ENCODE measurements at places on chromosomes 5 and 9.

DNA sequence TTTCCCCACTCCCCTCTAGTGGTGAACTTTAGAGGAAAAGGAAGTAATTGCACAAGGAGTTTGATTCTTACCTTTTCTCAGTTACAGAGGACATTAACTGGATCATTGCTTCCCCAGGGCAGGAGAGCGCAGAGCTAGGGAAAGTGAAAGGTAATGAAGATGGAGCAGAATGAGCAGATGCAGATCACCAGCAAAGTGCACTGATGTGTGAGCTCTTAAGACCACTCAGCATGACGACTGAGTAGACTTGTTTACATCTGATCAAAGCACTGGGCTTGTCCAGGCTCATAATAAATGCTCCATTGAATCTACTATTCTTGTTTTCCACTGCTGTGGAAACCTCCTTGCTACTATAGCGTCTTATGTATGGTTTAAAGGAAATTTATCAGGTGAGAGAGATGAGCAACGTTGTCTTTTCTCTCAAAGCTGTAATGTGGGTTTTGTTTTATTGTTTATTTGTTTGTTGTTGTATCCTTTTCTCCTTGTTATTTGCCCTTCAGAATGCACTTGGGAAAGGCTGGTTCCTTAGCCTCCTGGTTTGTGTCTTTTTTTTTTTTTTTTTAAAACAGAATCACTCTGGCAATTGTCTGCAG, 25.3 kb downstream of the SLC22A5 start:
- no peak for DNase-seq

GRCh38 chr9:122307061-122307460, 42.4 kb downstream of the MRRF start:
- no peak for DNase-seq

- DNase-seq: peak; percentile 63
Observed at GRCh38 chr5:765948-766631, 18.4 kb downstream of the ZDHHC11B start.

DNA sequence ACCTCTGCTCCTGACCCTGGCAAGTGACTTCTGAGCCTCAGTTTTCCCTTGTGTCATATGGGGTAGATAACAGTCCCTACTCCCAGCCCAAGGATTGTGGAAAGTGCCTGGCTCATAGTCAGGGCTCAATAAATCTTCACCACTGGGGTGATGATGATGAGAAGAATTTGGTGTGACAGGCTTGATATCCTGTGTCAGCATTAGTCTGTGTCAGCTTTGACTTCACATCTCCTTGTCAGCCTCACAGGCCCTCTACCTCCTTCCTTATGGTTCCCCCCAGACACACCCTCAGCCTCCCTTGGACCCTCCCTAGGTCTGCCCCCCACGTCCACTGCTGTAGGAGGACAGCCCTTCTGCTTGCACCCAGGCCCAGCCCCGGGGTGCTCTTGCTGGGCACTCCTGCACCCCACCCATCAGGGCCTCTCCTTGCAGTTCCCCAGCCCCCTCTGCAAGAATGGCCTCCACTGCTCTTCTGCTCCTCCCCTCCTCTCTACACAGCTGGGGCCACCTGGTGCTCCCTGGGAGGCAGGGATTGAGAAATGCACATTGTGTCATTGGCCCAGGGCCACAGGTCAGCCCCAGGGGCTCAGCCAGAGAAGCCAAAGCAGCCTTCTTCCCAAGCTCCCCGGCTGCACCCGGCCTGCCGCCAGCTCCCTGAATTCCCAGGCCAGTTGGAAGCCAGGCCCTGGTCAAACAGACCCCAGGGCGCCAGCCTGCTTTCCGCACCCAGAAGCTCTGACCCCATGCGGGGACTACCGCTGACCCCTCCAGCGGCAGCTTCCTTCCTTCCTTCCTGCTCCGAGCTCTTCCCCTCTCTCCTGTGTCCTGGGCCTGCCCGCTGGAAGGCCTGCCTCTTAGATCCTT, 7.7 kb downstream of the FGFR4 start:
- DNase-seq: no peak

GRCh38 chr9:137987244-137988030, 109.9 kb downstream of the CACNA1B start:
- DNase-seq: no peak

DNA sequence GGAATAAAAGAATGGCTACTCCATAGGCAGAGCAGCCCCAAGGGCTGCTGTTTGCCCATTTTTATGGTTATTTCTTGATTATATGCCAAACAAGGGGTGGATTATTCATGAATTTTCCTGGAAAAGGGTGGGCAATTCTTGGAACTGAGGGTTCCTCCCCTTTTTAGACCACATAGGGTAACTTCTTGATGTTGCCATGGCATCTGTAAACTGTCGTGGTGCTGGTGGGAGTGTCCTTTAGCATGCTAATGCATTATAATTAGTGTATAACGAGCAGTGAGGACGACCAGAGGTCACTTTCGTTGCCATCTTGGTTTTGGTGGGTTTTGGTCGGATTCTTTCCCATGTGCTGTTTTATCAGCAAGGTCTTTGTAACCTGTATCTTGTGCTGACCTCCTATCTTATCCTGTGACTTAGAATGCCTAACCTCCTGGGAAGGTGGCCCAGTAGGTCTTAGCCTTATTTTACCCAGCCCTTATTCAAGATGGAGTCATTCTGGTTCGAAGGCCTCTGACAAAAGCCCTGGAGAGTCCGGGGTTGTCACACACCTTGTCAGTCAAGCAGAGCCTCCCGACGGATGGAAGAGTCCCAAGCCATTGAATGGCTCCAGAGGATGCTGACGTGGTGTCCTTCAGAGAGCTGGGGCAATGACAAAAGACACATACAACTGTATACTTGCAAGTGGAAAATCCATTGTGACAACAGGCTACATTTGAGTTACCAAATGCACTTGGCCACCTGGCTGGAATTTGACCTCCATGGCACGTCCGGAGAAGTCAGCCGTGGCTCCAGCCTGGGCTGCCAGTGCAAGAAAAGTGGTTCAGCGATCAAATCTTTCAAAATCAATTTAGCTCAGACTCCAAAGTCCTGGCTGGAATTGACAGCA, 67.1 kb upstream of the CLINT1 start:
- DNase-seq: no peak

GRCh38 chr9:111253742-111254437, 76.1 kb downstream of the OR2K2 start:
- DNase-seq: no peak

DNA sequence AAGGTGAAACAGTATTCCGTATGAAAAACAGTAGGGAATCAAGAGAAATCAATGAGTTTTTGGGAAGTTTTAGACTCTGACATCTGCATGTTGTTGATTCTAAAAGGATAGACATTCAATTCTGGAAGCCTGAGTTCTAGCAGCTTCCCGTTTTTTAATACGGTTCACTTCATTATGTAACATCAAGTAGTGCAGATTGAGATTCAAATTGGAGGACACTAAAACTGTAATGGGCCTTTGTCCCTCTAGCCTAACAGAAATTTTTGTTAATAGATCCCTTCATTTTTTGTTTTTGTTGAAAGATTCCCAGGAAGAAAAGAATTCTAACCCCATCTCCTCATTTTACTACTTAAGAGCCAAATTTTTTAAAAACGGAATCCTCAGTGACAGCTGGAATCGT, 384.6 kb downstream of the SH3GL2 start:
- no peak for DNase-seq

DNA sequence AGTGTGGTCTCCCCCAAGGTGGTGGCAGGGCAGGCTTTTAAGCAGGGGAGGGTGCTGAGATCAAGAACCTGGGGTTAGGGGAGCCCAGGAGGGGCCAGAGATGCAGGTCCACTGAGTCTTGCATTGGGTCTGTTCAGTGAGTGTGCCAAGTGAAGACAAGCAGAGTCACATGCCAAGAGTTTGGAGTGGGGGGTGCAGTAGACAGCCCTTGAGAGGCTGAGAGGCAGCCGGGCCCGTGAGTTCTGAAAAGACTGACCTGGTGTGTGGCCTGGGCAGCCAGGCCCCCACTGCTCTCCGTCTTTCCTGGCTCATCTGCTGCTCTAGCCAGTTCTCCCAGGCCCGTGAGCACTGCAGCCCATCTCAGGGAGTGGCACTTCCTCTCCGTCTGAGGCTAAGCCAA, 120.0 kb downstream of the DAB2IP start:
- DNase-seq: no peak

- no peak for DNase-seq
Observed at GRCh38 chr9:82404881-82405280, 416.3 kb downstream of the SPATA31D1 start.

GRCh38 chr9:131015112-131015511, 6.1 kb downstream of the LAMC3 start:
- no peak for DNase-seq
